Renal cortical epithelial cell (primary cell): ENCODE measurements at places on chromosomes 13 and 19. TPM values are rescaled to one million over a fixed set of nuclear protein-coding genes. Genes with fewer than 3 reads are reported as not detected.
A peak's percentile ranks its signal among the peaks of the same experiment; 100 is the strongest.

LGALS14 gene
- total RNA-seq: not detected in 2 replicates

IGFL1 gene
- 3.8 TPM in 1 of 2 replicates, not detected in the other for total RNA-seq

CEACAM6 gene
- 0.17 TPM in 1 of 2 replicates, not detected in the other for total RNA-seq

AP1M2 gene
- total RNA-seq: 2.0 and 70.5 TPM in 2 replicates

ZNF460 gene
- total RNA-seq: 88.0 and 164 TPM in 2 replicates

GRCh38 chr13:104847922-104848321, 1687.5 kb downstream of the EFNB2 start:
- DNase-seq: peak; percentile 61

DNA sequence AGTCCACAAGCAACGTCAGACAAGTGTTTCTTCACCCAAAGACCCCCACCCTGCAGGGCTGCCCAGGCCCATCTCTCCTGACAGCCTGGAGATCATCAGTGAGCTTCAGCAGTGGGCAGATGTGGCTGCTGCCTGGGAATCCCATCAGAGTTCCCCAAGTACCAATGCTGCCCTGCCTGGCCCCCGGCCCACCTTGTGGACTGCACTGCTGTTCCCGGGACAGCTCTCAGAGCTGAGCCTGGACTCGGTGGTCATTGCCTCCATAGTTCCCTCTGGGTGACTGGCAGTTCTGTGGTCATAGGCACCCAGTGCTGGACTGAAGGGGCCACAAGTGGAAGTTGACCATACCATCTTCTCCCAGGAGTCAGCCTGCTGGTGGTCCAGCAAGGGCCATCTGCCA, 24.5 kb upstream of the ZNF492 start:
- DNase-seq: no peak

- peak; percentile 23 for DNase-seq
Measured at GRCh38 chr19:49150106-49150943, 4.9 kb downstream of the HRC start.

DNA sequence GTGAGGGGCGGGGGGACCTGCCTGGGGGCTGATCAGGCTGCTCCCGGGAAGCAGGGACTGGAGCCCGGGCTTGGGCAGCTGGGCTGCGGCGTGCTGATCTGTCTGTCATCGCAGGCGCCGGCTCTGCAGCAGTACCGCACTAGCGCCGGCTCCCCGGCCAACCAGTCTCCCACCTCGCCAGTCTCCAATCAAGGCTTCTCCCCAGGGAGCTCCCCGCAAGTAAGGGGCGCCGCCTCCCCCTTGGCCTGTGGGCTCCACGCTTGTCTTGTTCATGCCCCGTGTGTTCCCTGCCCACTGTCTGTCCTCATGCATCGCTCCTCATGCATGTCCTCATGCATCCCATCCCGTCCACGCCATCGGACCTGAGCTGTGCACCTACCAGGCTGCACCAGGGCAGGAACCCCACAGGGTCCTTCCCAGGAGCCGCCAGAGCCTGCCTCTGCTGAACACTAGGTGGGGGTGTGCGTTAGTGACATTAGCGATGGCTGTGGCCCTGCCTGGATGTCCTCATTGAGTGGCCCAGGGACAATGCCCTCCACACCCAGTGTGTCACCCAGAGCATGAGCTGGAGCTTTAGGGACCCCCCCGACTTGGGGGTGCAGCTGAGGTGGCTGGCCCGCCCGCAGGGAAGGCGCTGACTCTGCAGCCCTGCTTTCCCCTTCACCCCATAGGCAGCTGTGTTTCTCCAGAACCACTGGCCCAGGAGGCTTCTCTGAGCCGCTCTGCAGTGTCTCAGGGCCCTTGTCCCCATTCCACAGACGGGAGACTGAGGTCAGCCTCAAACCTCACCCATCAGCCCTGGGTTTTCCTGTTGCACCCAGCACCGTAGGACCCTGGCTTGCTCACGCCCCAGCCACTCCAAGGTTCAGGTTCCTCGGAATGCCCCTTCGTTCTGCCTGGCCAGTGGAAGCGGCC, 19.5 kb downstream of the COMP start:
- DNase-seq: no peak

- DNase-seq: no peak
Measured at GRCh38 chr19:10817291-10818038, 18.5 kb downstream of the TMED1 start.

DNA sequence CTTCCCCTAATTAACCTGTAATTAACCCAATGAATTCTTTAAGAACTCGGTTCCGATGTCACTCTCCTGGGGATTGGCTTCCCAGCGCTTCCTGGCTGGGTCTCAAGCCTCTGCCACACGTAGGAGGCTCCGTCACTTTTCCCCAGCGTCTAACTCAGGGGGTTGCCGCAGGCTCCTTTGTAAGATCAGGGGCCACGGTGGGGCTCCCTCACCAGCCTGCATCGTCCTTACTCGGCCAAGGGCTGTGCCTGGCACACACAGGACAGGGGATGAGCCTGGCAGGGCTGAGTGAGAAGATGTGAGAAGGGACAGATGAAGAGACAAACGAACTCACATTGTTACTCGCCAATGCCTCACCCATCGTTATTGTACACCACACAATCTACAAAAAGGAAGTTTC, 20.9 kb upstream of the ATP11A start:
- DNase-seq: no peak

DNA sequence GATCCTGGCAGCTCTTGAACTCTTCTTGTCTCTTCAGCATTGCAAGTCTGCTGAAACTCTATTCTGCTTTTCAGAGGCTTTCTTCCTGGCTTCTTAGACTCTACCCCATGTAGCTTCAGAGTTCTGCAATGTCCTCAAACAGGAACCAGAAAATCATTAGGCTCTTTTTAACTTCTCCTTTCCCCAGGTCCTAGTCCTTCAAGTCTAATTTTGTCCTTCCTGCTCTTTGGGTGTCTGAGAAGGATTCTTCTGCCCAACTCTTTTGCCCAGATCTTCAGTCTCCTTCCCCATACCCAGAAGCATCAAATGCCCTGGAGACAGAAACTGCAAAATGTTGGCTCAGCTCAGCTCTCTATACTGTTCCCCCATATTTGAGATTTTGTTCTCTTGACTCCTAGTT, 50.0 kb upstream of the CALM3 start:
- no peak for DNase-seq

GRCh38 chr13:109977212-109977968, 191.0 kb upstream of the IRS2 start:
- no peak for DNase-seq

- no peak for DNase-seq
Measured at GRCh38 chr19:12967907-12968306, 1.5 kb upstream of the DAND5 start.

GRCh38 chr19:51172223-51172622, 30.1 kb downstream of the SIGLEC7 start:
- no peak for DNase-seq

- DNase-seq: no peak
Measured at GRCh38 chr19:38135150-38135998, 88.6 kb downstream of the DPF1 start.

DNA sequence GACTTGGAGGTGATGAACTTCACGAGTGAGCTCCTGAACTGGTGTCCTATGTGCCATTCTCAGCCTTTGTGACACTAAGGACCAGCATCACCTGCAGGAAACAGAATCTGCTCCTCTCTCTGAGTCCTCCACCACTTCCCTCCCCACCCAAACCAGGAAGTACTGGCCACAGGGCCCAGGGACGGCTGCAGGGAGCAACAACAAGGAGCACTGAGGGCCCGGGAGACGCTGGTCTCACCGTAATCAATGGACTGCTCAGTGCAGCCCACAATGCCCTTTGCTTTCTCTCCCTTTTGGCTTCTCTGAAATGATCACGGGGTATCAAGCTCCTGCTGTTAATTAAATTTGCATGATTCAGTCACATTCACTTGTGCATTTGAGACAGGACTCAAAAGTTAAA, 18.6 kb downstream of the PEPD start:
- no peak for DNase-seq

DNA sequence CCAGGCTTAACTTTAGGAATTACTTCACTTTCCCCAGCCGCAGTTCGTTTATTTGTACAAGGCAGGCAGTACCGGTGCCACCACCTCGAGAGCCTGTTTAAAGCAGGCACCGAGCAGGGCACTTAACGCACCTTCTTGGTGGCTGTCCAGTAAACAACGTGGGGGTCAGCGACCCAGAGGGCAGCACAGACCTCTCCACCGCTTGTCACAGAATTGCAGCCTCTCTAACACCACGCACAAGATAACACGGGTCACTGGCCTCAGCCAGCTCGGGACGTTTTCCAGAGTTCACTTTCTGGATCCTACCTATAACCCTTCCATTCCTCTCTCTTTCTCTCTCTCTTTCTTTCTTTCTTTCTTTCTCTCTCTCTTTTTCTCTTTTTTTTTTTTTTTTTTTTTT, 16.8 kb upstream of the ELAVL1 start:
- DNase-seq: no peak

- no peak for DNase-seq
Measured at GRCh38 chr19:16902545-16902944, 13.7 kb downstream of the F2RL3 start.
